Spinal cord (tissue), 10 donors: ENCODE measurements at places on chromosomes 2 and 18. TPM values are rescaled to one million over a fixed set of nuclear protein-coding genes. Genes with fewer than 3 reads are reported as not detected.

Gene DHX57
- 37.8 TPM for total RNA-seq

- no peak for DNase-seq
- H3K36me3 ChIP-seq = no peaks in the 10 kb centered on the region
- no peaks in the 10 kb centered on the region for H3K27me3 ChIP-seq
- H3K27ac ChIP-seq = no peak overlapping the region
- no peak overlapping the region for H3K4me3 ChIP-seq
Measured at GRCh38 chr2:121788685-121789084, 33.2 kb downstream of the TSN start.

DNA sequence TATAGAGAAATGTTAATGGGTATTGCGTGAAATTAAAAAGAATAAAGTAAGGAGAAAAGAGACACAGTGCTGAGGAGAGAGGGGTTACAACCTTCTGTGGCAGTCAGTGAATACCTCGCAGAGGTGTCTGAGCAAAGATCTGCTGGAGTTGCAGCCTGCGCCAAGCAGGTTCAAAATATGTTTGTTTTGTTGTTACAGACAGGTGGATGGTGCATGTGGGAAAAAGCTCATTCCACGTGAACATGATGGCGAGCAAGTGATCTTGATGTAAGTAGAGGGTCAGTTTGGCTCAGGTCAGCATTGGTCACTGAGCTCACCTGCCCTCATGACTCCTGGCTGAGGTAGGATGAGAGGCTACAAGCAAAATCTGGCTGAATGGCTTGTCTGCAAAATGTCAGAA, 66.2 kb downstream of the SOX11 start:
- H3K27ac ChIP-seq = no peak overlapping the region
- no peak for DNase-seq
- no peaks in the 10 kb centered on the region for H3K27me3 ChIP-seq
- H3K4me1 ChIP-seq = peaks cover 5% of the 10 kb centered on the region

GRCh38 chr2:10054976-10055375, 11.6 kb downstream of the KLF11 start:
- no peak overlapping the region for H3K4me3 ChIP-seq
- H3K4me1 ChIP-seq = peaks cover 16% of the 10 kb centered on the region
- H3K27ac ChIP-seq = no peak overlapping the region

DNA sequence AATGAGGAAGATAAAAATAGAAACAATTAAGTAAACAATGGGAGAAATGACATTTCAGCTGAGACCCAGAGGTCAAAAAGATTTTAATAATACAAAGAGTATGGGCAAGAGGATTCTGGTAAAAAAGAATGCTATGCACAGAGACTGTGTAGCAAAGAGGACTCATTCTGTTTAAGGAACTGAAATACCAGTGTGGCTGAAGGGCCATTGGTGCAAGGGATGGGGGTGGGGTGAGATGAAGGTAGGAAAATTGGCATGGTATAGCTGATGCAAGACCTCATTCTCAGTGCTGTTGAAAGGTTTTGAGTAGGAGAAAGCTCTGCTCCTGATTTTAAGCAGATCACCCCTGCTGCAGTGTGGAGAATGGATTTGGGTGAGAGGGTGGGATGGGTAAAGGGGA, 10.8 kb downstream of the GALNT1 start:
- no peak overlapping the region for H3K27ac ChIP-seq
- H3K36me3 ChIP-seq = no peaks in the 10 kb centered on the region
- DNase-seq = no peak
- no peak overlapping the region for H3K4me3 ChIP-seq

DNA sequence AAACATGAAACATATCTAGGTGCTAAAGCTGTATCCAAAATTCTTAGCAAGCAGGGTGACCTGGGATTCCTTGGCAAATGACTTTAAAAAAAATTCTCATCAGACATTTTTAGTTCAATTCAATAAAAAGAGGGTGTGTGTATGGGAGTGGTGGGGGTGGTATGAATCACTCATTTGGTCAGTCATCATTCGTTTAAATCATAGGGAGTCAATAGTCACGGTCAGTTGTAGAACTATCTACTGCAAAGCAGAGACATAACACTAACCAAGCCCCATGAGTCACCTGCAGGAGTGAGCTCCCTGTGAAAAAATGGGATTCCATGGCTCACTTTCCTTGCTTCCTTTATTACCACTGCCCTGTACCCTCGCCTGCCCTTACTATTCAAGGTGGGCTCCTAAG, 380.6 kb upstream of the TCF4 start:
- H3K27me3 ChIP-seq = no peaks in the 10 kb centered on the region
- no peaks in the 10 kb centered on the region for H3K4me1 ChIP-seq
- H3K27ac ChIP-seq = no peak overlapping the region
- no peak for DNase-seq

DNA sequence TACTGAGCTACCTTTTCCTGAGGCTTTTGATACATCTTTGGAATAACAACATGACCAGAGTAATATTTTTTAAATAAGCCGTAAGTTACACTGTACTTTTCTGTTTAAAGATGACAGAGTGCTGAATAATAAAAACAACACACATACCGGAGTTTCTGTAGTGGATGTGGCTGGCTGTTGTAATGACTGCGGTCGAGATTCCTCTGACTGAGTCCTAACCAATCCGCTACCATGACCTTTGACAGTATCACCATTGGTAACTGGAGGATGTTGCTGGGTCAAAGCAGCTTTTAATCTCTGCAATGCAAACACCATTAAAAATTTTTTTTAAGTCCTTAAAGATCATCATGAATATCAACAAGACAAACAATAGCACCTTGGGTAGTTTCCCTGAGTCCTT, 70.7 kb downstream of the ATF2 start:
- DNase-seq = no peak
- H3K4me3 ChIP-seq = no peak overlapping the region
- H3K4me1 ChIP-seq = no peaks in the 10 kb centered on the region
- H3K27me3 ChIP-seq = no peaks in the 10 kb centered on the region

Gene DUSP2
- 5.2 TPM for total RNA-seq

DNA sequence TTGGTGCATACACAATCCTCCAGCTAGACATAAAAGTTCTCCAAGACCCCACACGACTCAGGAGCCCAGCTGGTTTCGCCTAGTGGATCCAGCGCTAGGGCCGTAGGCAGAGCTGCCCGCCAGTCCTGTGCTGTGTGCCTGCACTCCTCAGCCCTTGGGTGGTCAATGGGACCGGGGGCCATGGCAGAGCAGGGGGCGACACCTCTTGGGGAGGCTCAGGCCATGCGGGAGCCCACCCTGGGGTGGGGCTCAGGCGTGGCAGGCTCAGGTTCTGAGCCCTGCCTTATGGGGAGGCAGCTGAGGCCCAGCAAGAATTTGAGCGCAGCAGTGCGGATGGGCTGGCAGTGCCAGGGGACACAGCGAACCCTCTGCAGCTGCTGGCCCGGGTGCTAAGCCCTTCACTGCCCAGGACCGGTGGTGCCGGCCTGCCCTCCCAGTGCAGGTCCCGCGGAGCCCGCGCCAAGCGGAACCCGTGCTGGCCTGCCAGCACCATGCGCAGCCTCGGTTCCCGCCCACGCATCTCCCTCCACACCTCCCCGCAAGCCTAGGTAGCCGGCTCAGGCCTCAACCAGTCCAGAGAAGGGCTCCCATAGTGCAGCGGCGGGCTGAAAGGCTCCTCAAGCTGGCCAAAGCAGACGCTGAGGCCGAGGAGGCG, 1566.6 kb upstream of the SLC39A10 start:
- H3K27me3 ChIP-seq = no peaks in the 10 kb centered on the region
- DNase-seq = no peak
- H3K4me3 ChIP-seq = no peak overlapping the region
- H3K36me3 ChIP-seq = no peaks in the 10 kb centered on the region
- H3K27ac ChIP-seq = no peak overlapping the region

Gene ARMC9
- 27.6 TPM for total RNA-seq

GRCh38 chr18:34551824-34552223, 158.3 kb upstream of the DTNA start:
- no peak for DNase-seq
- no peaks in the 10 kb centered on the region for H3K4me1 ChIP-seq
- no peaks in the 10 kb centered on the region for H3K27me3 ChIP-seq
- no peak overlapping the region for H3K27ac ChIP-seq

- DNase-seq = no peak
- peaks cover 5% of the 10 kb centered on the region for H3K4me1 ChIP-seq
- no peaks in the 10 kb centered on the region for H3K27me3 ChIP-seq
- H3K4me3 ChIP-seq = no peak overlapping the region
Measured at GRCh38 chr2:152352616-152353015, 17.6 kb downstream of the FMNL2 start.

DNA sequence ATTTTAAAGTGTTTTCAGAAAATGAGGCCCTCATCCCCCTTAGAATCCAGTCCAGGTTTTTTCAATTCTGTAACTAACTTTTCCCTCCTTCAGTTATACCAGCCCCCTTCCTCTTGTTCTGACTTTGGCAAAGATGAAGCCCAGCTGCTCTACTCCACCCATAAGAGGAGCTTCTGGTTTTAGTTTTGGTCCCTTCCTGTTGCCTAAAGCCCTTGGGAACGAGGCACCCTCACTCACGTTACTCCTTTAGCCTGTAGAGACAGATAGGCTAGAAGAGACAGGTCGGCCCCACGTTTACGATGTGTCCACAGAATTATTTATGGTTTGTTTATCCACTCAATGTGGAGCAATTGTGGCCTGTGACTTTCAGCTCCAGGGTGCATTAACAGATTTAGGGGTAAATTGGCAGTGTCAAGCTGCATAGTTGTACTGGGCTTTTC, 454.2 kb upstream of the TNP1 start:
- H3K27me3 ChIP-seq = no peaks in the 10 kb centered on the region
- no peak overlapping the region for H3K4me3 ChIP-seq
- DNase-seq = no peak
- no peak overlapping the region for H3K27ac ChIP-seq
- H3K36me3 ChIP-seq = no peaks in the 10 kb centered on the region

- no peak overlapping the region for H3K4me3 ChIP-seq
- H3K36me3 ChIP-seq = no peaks in the 10 kb centered on the region
- H3K27ac ChIP-seq = no peak overlapping the region
- DNase-seq = no peak
- H3K4me1 ChIP-seq = no peaks in the 10 kb centered on the region
Measured at GRCh38 chr18:72187956-72188355, 356.2 kb downstream of the CBLN2 start.

DNA sequence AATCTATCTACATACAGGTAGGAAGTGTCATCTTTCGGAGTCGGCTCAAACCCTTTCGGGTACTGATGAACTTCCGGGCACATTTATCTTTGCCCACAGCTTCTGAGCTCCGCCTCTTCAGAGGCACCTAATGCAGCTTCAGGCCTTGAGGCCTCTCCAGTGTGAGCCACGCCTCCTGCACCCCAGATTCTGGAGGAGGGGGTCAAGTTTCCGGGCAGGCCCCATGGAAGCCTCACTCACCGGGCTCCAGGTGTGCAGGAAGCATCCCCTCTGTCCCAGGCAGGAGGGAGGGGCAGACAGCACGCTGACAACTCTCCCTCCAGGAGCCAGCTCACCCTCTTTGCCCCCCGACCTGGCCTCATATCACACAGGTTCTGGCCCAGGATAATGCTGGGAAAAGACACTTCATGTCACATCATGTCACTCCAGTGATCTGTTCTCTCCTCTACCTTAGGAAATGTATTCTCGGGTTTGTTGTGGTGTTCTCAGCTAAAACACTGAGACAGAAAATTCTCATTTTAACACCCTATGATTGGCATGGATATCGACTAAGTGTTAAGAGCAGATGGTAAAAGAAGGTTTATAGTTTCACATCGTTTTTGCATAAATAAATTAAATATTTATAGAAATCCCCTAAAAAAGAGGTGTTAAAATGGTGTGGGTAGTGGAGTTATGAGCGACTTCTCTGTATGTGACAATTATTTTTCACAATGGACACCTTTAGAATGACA, 46.2 kb upstream of the COPS8 start:
- no peaks in the 10 kb centered on the region for H3K4me1 ChIP-seq
- H3K27ac ChIP-seq = no peak overlapping the region
- H3K36me3 ChIP-seq = no peaks in the 10 kb centered on the region
- no peaks in the 10 kb centered on the region for H3K27me3 ChIP-seq
- H3K4me3 ChIP-seq = no peak overlapping the region

GRCh38 chr18:78794071-78794430, 185.6 kb upstream of the SALL3 start:
- H3K4me3 ChIP-seq = no peak overlapping the region
- DNase-seq = no peak
- no peaks in the 10 kb centered on the region for H3K36me3 ChIP-seq
- H3K27ac ChIP-seq = no peak overlapping the region

DNA sequence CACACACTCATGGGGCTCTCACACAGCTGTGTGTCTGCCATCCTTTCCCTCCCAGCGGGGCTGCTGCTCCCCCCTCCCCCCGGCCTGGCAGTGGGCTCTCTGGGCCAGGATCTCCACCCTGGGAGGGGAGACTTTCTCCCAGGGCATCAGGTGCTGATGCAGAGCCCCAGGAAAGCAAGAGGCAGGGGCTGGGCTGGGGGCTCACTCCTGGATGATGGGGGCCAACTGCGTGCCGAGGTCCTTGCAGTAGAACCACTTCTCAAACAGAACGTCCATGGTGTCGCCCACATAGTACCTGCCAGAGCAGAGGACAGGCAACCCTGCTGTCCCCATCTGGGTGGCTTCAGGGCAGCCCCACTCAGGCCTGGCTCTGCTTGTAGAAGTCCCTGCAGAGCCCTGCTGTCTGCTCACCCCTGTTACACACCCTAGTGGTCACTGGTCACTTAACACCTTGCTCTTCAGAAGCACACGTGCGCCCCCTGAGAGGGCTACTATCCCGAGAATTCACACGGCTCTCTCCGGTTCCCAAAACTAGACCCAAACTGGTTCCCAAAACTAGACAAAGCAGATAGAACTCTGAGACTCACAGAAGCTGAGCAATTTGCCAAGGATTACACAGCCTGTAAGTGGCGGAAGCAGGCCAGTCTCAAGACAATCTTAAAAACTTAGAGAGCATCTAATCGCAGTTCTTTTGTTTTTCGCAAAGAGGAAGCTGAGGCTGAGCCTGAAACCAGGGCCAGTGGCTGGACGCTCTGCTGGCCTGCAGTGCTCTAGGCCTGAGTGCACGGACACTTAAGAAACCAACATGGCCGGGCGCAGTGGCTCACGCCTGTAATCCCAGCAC, 6.6 kb upstream of the OXER1 start:
- H3K27me3 ChIP-seq = no peaks in the 10 kb centered on the region
- H3K36me3 ChIP-seq = peaks cover 22% of the 10 kb centered on the region
- no peak overlapping the region for H3K4me3 ChIP-seq
- H3K27ac ChIP-seq = no peak overlapping the region
- H3K4me1 ChIP-seq = peaks cover 4% of the 10 kb centered on the region

DNA sequence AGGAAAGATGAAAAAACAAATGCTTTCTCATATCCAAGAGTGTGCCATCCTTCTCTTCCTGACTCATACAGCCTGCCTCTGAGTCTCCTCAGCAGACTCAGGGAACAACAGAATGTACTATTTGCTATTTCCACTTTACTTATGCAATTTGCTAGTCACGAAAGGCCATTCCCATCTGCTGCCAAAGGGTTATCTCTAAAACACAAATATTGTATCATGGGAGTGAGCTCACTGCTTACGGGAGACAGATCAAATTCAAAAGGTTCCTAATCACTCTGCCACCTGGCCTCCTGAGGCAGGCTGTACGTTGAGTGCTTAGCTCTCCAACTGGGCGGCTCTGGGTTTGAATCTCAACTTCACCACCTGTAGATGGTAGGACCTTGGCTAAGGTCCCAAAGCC, 92.0 kb downstream of the GAREM1 start:
- H3K36me3 ChIP-seq = no peaks in the 10 kb centered on the region
- no peaks in the 10 kb centered on the region for H3K27me3 ChIP-seq
- H3K27ac ChIP-seq = no peak overlapping the region
- no peak for DNase-seq
- H3K4me1 ChIP-seq = no peaks in the 10 kb centered on the region
